ENCODE measurements at places on chromosomes 4 and X.

GRCh38 chr4:100314057-100314456 lies 123.8 kb upstream of the DDIT4L start:
- no peak for DNase-seq

GRCh38 chrX:136475236-136475635 lies 12.5 kb upstream of the BRS3 start:
- no peak for DNase-seq

- no peak for DNase-seq
Measured at GRCh38 chr4:187208651-187209050, 485.0 kb upstream of the FAT1 start.

- peak; percentile 1 for DNase-seq
Measured at GRCh38 chr4:77959566-77960338, 97.1 kb downstream of the MRPL1 start.

DNA sequence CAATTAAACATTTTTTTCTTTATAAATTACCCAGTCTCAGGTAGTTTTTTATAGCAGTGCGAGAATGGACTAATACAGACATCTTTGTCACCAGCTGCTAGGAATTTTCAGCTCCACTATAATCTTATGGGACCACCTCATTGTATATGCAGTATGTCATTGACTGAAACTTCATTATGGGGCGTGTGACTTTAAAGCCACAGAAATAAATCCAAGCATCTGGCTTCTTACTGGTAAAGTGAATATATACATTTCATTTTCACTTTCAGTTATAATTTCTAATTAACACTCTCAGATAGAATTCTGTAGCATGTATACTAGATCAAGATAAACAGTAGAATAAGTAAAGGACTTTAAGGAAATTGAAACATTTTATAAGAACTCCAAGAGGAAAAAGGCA lies 21.9 kb downstream of the IL15 start:
- no peak for DNase-seq

- no peak for DNase-seq
Measured at GRCh38 chrX:47169273-47169672, 24.3 kb downstream of the RBM10 start.

DNA sequence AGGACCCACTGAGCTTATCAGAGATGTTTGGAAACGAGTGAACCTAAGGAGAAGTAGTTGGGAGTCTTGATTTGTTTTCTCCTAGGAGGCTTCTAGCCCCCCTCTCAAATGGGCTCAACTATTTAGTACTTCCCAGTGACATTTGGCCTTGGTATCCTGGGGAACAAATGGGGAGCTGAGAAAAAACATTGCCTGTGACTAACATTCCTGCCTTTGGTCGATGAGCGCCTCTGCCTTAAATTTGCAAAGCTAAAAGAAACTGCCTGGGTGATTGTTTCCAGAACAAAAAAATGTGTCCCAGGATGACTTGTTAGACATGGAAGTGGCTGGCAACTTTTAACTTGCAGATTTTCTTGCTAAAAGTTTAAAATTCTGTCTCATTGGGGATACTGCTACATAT lies 58.8 kb upstream of the IGFBP7 start:
- DNase-seq = no peak

GRCh38 chr4:169716677-169717076 lies 41.1 kb downstream of the HPF1 start:
- no peak for DNase-seq

GRCh38 chr4:82753725-82754410 lies 44.7 kb downstream of the SCD5 start:
- DNase-seq = peak; percentile 6

DNA sequence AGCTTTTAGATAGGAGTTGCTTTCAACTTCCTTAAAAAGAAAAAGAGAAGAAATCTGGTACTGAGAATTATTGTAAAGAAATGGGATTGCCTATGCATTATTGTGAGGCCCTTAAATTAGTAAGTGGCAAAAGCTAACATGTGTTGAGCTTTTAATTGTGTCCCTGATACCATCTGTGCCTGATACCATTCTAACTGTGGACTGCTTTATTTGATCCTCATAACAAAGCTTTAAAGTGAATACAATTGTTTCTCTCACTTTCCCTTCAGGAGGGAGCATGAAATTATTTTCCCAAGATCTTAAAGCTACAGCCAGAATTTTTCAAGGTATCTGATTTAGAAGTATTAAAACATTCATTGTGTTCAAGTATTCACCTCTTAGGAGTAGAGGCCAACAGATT lies 9.9 kb downstream of the KCTD8 start:
- DNase-seq = no peak

DNA sequence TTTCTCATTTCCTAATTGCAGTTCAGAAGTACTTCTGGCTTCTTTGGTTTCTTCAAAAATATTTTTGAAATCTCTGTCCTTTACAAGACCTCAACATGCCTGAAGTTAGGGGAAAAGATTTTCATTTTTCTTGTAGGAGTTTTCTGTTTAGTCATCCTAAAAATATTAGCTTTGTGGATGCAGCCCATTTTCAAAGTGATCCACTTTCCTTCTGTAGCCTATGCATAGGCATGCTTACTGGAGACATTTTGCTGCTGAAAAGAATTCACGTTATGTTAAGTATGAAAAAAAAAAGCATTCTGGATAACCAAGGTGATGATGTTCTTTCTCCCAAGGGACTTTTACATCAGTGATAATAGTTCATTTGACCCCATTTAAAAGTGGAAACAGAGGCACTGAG lies 245.6 kb downstream of the THOC2 start:
- DNase-seq = no peak

DNA sequence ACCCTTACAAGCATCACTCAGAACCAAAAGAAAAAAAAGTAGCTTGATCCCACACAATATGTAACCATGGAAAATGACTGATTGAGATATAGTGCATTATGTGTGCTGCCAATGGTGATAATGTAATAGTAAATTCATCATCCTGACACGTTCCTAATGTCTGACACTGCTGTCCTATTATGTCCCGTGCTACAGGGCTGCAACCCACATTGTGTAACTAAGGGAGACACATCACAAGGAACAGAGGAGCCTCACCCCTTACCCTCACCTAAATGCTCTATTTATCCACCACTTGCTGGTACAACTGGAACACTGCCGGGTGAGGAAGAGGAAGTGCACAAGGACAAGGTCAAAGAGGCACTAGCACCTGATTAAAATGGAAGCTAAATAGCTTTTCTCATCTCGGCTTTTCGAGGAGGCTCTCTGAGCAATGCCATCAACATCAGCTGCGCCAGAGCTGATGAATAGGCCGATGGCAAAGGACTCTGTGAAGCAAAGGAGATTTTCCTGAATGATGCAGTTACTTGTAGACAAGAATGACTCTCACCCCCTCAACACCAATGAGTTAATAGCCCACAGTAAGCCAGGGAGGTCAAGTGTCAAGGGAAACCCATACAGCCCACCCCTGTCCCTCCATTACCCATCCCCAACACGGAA lies 181.6 kb downstream of the HNRNPD start:
- DNase-seq = no peak

GRCh38 chrX:76915836-76916235 lies 488.3 kb downstream of the MAGEE1 start:
- DNase-seq = no peak
